ENCODE measurements at places on chromosomes 12 and 14. TPM values are rescaled to one million over a fixed set of nuclear protein-coding genes. Genes with fewer than 3 reads are reported as not detected.

The IL23A gene
- not detected for total RNA-seq

The NGB gene
- not detected for total RNA-seq

DNA sequence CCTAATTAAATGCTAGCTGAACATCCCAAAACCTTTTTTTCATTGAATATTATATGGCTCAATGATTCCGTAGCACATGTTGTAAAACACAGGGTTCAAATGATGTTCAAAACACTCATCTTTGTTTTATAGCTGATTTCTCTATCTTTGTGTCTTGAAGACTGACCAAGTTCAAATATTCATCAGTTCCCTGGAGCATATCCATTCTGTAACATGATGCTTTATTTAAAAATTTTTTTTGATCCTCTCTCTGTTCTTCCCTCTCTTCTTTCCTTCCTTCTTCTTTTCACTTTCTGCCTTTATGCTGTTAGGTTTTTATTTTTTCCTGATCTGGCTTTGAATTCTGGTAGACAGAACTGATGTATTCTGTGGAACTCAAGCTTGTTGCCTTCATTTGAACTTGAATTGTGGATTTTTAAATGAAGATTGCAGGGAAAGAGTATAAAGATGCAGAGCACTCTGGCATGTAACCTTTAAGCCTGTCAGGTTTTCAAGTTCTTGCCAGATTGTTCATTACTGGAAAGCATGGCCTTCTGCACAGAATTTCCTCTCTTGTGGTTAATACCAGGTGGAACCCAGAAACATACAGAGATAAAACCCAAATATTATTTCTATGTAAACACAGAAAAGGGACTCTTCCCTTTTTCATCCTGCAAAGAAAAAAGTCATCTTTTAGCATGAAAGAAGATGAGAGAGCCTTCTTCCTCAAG, 39.5 kb downstream of the PROX2 start:
- no peak for DNase-seq

GRCh38 chr12:11722071-11722470, 72.6 kb downstream of the ETV6 start:
- no peak for DNase-seq

The APOF gene
- not detected for total RNA-seq

DNA sequence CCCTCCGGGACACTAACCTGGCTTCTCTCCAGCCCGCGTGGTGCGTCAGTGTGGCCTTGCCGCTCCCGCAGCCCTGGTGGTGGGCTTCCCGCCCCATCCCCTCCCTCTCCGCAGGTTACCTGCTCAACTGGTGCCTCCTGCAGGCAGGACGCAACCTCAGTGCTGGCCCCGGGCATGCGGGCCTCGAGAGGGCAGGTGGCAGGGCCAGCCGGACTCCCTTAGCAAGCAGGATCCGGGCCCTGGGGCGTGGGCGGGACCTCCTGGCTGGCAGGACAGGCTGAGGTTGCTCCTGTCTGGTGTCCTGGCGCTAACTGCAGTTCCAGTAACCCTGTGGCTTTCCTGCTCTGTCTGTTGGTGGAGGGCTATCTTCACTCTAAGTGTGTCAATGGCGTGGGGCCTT, 8.6 kb upstream of the ADSS1 start:
- DNase-seq, result no peak

The GPX2 gene
- not detected for total RNA-seq

All from pulmonary artery endothelial cell (primary cell).